ENCODE measurements at places on chromosomes 1 and 21. TPM values are rescaled to one million over a fixed set of nuclear protein-coding genes. Genes with fewer than 3 reads are reported as not detected.

DNA sequence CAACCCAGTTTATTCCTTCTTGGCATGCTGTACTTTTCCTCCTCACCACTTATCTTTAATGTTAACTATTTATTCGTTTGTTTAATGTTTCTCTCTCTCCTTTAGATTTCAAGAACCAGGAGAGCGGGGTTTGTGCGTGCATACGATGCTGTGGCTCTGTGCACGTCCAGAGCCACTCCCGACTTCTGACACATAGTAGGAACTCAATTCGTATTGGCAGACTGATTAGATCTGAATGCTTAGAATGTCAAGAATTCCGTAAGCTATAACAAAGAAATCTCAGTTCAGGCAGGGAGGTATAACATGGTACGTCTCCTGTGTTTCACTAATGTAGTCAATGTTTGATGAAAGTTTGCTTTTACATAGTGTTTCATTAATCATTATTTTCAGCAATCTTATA, 7.3 kb upstream of the GRIK1 start:
- DNase-seq: no peak

HS2ST1 gene
- total RNA-seq: 22.3 TPM

GRCh38 chr1:156704930-156705320, 458 bp downstream of the CRABP2 start:
- DNase-seq: peak; percentile 36

DNA sequence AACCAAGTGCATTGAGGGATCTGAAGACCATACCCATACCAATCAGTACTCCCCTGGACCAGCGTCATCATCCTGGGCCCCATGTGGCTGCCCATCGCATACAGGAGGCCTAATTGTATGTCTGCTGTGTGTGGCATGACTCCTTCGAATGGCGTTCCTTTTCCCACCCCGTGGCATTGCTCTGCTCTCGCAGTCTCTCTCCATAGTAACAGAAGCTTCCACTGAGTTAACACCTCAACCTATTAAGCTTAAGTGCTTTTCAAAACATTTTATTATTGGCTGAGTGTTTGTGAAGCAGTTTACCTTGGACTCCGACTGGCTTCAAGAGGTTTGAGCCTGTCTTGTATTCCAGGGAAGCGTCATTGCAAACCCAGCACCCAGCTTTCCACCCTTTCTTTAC, 187.1 kb upstream of the LMO4 start:
- no peak for DNase-seq

DNA sequence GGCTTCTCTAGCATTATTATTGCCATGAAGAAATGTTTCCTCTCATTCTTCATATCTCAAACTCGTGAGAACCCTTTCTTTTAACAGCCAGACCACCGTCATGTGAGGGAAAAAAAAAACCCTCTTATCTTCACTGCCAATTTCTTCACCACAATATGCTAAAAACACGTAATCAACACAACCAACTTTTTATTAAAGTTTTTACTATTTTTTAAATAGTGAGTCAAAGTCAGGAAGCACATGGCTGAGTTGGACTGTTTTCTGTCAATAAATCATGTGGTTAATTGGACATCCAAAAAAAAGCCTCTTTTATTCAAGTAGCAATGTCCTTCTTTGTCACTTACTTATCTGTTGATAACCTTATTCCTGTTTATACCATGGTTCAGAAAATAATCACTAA, 55.9 kb upstream of the SAMD13 start:
- DNase-seq: no peak

- DNase-seq: no peak
Measured at GRCh38 chr1:38579056-38579455, 280.5 kb downstream of the RRAGC start.

All from mucosa of gallbladder (tissue), 1 donor.